NCI-H446 (cell line): ENCODE measurements at places on chromosomes 11 and 22.

DNA sequence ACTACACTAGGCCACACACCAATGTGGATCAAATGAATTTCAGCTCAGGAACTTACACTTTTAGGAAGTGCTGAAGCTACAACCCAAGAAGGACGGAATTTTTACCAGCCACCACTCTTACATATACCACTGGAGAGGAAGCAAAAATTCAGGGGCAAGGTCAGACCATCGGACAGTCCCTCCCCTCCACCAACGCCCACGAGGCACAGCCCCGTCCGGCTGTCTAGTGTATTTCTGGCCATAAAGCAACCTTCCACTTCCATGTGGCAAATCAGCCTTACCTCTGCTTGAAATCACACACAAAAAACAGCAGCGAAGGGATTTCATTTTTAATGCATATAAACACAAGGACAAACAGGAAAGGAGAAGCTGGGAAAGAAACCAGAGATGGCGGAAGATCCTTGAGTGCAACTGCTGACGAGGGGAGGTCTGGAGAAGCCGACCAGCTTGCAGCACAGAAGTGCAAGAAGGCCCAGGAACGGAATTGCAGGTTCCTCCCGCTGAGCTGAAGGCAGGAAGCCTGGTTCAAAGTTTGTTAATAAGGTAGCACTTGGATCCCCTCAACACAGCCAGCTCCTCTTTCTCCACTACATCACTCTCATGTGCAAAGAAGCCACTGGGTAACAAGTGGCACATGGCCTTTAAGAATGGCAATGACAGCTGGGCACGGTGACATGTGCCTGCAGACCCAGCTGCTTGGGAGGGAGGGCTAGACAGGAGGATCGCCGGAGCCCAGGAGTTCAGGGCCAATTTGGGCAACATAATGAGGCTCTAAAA lies 71.5 kb downstream of the SHANK2 start:
- no peak for DNase-seq

DNA sequence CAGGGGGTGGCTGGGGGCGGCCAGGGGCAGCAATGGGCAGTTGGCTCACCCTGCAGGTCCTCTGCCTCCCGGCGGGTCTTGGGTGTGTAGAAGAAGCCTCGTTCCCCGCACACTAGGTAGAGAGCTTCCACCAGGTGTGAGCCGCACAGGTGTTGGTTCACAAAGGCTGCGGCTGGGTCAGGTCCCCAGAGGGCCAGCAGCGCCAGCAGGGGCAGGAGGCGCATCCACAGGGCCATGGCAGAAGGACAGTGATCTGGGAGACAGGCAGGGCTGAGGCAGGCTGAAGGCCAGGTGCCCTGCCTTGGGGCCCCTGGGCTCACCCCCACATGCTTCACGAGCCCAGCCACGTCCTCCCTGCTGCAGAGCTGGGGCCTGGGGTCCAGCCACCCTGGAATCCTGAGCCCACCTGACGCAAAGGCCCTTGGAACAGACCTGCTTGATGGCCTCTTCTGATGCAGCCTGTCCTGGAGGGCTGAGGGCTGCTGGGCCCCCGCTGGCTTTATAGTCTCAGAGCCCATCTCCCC lies at the start of gene INS:
INS (minus strand) TSS at position 474 of the 524 bp plus-strand sequence; CDS start at position 236, 238 bp downstream.
- no peak for DNase-seq

DNA sequence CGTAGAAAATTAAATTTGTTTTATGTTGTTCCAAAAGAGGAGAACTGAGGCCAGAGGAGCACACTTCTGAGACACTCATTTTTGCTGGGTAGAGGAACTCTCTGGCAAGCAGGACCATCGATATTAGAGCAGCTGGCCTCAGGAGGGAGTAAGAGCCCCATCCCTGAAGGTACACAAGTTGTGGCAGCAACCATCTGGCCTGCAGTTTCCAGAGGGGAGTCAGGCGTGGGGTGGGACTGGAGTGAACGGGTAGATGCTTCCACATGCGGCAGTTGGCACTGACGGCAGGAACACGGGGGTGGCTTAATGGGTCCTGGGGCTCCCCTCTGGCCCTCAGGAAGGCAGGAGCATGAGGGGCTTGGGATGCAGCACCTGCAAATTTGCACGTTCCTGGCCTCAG lies 13.2 kb upstream of the SSTR3 start:
- DNase-seq: no peak

- no peak for DNase-seq
Observed at GRCh38 chr11:75852406-75853017, 37.5 kb downstream of the UVRAG start.

- DNase-seq: no peak
Observed at GRCh38 chr11:85867751-85868150, 12.6 kb downstream of the CCDC83 start.

- no peak for DNase-seq
Observed at GRCh38 chr22:37292641-37293040, 10.3 kb downstream of the CYTH4 start.

DNA sequence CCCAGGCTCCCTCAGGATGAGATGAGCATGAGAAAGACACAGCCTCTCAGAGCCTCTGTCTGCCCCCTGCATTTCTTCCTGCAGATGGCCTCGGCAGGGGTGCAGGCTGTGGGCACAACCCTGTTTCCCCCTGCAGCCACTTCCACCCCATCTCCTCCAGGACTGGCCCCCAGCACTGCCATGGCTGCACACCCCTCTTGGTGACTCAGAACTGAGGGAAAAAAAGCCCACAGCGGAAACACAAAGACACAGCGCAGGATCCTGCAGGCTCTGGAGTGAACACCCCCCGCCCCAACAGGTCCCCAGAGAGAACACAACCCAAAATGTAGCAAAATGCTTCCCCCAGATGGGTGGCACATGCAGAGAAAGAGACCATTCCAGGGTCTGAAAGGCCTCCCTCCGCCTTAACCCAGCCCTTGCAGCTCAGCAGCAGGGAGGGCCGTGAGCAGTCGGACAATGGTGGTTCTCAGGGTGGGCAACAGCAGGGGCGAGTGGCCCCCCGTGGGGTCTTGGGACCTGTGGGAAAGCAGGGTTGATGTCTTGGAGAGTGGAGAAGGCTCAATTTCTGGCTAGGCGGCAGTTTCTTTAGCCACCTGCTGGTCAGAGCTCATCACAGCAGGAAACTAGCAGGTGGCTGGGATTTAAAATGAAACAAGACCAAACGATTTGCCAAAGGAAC lies 8.0 kb downstream of the TUBGCP6 start:
- DNase-seq: peak; percentile 12

- DNase-seq: no peak
Observed at GRCh38 chr22:44404341-44405020, 91.7 kb upstream of the SHISAL1 start.

DNA sequence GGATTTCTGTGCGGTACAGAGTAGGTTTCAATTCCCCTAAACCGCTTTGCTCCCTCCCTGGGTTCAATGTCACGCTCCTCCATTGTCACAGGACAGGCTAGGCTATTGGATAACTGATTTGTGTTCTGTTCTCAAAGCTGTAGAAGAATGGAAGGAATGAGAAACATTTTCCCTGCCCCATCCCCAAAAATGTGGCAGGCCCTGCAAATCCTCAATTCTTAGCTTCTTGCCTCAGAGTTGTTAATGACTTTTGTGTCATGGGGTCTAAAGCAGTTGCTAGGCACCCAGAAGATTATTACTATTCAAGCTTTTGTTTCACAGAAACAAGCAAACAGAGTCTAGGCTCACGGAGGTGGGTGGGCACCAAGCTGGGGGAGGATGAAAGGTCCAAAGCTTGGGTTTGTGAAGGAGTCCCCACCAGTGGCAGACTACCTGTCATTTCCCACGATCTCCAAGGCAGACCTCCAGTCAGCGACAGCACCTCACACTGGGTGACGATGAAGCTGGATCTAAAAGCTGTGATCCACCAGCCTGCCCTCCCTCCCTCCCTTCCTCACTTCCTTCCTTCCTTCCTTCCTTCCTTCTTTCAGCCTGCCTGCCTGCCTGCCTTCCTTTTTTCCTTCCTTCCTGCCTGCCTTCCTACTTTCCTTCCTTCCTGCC lies 1080.2 kb downstream of the OPCML start:
- DNase-seq: no peak

GRCh38 chr11:26931248-26931631 lies 62.7 kb upstream of the FIBIN start:
- DNase-seq: peak; percentile 70

- DNase-seq: no peak
Observed at GRCh38 chr11:4482445-4482844, at the start of gene OR52K1. TSS of gene OR52K1 (plus strand) at chr11:4482646. CDS start at chr11:4488901, 6,255 bp downstream.

- DNase-seq: no peak
Observed at GRCh38 chr22:39661842-39662685, 91.5 kb downstream of the CACNA1I start.

DNA sequence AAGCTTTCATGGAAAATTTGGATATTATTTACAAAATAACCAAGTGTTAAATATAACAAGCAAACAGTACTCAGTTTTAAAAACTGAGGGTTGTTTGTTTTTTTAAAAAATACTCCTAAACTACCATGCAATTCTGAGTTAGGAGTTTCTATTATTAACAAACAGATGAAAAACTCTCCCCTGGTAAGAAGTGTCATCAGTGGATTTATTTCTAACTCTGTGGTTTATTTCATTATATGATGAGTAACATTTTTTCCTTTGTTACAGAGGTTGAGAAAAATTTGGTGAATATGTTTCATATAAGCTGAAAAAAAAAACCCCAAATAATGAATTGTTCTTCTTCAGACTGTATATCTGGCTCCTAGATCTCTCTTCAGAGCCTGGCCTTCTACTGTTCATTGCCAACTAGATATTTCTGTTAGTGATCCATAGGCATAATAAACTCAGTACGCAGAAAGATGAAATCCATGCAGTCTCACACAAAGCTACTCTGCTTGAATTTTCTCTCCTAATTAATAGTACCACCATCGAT lies 29.4 kb upstream of the PDE3B start:
- no peak for DNase-seq

DNA sequence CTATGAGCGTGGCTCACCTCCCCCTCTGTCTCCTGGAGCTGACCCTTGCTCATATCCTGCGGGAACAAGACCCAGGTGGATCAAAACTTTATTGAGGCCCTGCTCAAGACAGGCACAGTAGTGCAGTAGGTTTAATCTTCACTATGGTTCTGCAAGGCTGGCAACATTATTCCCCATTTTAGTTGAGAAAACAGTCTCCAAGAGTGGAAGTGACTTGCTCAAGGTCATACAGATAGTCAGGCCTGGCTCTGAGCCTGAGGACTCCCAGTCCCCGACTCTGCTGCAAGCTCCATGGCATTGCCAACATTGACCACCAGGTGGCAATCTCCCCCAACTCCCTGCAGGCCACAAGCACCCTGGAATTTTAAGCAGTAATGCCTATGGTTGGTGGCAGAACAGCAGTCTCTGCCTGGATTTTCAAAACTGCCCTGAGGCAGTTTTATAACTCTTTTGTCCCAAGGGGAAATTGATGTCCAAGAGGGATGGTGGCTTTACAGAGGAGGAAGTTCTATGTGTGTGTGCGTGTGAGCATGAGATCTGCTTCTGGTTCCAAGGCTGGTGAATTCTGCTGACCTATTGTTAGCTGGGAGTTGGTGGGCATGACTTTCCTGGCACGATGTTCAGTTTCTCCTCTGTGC lies 34.1 kb downstream of the NEU3 start:
- peak; percentile 72 for DNase-seq

DNA sequence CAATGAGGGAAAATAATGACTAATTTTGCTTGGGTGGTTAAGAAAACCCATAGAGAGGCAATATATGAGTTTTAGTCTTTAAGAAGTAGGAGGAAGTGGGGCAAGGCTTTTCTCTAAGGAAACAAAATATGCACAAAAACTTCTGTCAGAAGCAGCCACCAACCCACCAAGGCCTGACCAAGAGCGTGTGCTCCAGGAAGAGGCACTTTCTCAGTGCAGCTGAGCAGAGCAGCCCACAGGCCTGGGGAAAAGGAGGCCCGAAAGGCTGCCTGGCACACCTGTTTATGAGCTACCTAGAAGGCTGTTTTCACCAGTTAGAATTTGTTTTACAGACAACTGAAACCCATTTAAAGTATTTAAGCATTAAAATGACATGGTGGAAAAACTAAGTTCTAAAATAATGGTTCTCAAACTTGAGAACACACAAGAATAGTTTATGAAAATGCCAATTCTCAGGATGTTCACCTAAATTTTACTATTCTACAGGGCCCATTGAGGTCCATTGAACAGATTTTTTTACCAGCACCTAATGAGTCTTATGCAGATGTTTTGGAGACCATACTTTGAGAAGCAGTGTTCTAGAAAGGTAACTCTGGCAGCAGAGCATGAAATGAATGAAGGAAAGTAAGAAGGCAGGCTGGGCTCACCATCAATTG lies 160.5 kb upstream of the DDI1 start:
- DNase-seq: no peak

- DNase-seq: no peak
Observed at GRCh38 chr11:94933223-94934130, 39.9 kb downstream of the CWC15 start.

DNA sequence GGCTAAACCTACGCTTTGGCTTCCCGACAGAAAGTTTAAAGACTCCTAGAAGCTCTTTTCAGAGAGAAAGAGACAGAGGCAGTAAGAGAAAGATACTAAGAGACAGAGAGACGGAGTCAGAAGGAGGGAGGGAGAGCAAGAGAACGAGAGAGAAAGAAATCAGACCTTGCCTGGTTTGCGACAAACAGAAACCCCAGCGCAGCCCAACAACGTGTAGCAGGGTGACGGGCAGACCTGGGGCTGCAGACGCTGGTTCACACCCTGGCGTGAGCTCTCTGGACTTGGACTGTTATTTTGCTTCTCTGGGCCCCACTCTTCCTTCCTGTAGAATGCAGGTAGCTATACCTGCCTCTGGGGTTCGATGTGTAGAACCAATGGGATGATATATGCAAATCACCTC lies 244.4 kb upstream of the SYN3 start:
- no peak for DNase-seq
